ENCODE measurements at places on chromosomes 11 and 22.
A peak's percentile ranks its signal among the peaks of the same experiment; 100 is the strongest.

DNA sequence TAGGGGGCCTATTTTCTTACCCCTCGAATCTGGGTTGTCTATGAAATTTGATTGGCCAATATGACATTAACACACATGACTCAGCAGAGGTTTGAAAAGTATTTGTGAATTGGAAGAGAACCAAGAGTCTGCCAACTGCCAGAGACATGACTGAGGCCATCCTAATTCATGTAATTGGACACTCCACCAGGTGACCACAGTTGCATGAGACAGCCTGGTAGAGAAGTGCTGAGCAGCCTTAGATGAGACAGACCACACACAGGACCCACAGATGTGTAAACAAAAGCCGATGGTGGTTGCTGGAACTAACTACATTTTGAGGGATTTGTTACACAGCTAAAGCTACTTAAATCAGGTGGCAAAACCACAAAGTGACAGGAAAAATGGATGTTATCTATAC is 855 bp upstream of the MS4A5 start:
- DNase-seq = peak; percentile 1

GRCh38 chr22:41636467-41636866 is 15.4 kb downstream of the XRCC6 start:
- no peak for DNase-seq

GRCh38 chr11:45906096-45906682 is 882 bp downstream of the FREY1 start:
- no peak for DNase-seq

GRCh38 chr11:121091492-121092152 is 9.4 kb upstream of the TECTA start:
- DNase-seq = no peak

DNA sequence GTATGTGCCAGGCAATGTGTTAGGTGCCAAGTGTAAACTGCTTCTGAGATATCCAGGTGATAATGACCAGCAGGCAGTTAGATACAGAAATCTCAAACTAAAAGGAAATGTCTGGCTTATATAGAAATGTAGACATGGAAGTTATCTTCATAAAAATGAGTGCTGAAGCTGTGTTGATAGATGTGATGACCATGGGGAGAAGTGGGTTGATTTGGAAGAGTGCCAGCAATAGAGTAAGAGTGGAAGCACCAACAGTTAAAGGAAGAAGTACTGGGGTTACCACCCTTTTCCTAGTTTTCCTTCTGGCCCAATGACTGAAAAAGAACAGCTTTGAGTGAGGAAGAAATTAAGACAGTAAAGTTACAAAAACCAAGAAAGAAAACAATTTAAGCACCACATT is 68.5 kb downstream of the C2CD3 start:
- no peak for DNase-seq

GRCh38 chr11:28819741-28820140 is 711.6 kb downstream of the METTL15 start:
- no peak for DNase-seq

- DNase-seq = no peak
These were observed 1.7 kb downstream of the FGF3 start for GRCh38 chr11:69817265-69818230.

- DNase-seq = peak; percentile 66
These were observed 59.5 kb upstream of the PRSS23 start for GRCh38 chr11:86740628-86741483.

- no peak for DNase-seq
These were observed 10.9 kb downstream of the GAS2 start for GRCh38 chr11:22677153-22677903.

DNA sequence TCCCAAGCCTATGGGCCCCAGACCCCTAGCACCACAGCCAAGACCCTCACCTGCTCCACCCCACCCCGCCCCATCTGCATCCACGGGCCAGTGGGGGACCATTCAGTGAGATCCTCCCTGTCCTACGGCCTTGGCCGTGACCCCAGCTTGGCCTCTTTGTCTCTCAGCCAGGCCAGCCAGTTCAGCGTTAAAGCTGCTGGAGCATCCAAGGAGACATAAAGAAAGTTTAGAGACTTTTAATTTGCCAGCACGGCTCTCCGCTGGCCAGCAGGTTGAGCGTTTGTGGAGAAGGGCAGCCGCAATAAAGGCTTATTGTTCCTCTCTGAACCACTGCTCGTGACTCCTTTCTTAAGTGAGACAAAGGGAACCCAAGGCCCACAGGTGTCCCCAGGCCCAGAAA is 49.3 kb upstream of the LMO1 start:
- DNase-seq = no peak

- no peak for DNase-seq
These were observed 126.3 kb downstream of the MPPED2 start for GRCh38 chr11:30459821-30460220.

DNA sequence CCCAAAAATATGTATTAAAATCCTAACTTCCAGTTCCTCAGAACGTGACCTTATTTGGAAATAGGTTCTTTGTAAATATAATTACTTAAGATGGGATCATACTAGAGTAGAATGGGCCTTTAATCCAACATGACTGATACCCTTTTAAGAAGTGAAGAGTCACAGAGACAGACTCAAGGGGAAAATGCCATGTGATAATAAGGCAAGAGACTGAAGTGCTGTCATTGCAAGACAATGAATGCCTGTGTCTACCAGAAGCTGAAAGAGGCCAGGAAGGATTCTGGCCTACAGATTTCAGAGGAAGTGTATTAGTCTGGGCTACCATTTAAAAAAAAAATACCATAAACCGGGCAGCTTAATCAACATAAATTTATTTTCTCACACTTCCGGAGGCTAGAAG is 85.9 kb upstream of the LRRC55 start:
- DNase-seq = no peak

DNA sequence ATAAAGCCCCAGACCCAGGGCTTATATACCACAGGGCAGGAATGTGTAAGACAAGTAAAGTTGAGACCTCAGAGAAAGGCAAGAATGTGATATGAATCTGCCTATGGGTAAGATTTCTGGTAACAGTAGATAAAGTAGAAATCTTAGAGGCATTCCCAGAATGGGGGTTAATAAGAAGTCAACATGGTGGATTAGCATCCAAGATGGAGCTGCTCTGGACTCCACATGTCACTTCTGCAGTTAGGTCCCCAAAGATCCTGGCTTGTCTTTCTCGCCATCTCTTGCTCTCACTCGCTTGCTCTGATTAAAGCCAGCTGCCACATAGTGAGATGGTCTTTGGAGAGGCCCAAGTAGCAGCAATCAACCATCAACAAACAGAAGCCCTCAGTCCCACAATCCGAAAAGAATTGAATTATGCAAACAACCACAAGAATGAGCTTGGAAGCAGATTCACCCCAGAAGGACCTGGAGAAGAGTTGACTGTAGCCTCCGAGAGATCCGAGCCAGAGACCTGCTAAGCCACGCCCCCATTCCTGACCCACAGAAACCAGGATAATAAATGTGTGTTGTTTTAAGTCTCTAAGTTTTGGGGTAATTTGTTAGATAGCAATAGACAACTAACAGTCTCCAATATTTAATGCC is 5.4 kb upstream of the C11orf86 start:
- no peak for DNase-seq

GRCh38 chr22:40654522-40655167 is 18.1 kb upstream of the MRTFA start:
- DNase-seq = no peak

GRCh38 chr11:66080055-66080817 is 10.2 kb downstream of the PACS1 start:
- peak; percentile 53 for DNase-seq

DNA sequence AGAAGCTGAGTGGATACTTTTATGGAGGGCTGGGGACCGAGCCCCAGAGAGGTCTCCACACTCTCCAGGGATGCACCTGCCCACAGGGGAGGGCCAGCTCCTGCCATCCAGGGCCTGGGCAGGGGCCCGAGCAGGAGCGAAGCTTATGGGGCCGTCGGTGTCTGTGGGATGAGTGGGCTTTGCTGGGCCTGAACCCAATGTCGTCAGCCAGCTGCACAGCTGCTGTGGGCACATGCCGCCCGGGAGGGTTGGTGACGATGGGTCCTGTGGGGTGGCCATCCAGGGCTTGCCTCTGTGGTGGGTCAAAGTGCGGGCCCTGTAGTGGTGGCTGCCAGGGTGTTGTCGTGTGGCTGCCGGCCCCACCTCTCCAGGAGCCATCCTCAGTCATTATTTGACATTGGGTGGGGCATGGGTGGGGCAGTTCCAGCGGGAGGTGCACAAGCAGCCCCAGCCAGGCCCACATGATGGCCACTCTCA is 447.1 kb downstream of the TBC1D22A start:
- DNase-seq = no peak

DNA sequence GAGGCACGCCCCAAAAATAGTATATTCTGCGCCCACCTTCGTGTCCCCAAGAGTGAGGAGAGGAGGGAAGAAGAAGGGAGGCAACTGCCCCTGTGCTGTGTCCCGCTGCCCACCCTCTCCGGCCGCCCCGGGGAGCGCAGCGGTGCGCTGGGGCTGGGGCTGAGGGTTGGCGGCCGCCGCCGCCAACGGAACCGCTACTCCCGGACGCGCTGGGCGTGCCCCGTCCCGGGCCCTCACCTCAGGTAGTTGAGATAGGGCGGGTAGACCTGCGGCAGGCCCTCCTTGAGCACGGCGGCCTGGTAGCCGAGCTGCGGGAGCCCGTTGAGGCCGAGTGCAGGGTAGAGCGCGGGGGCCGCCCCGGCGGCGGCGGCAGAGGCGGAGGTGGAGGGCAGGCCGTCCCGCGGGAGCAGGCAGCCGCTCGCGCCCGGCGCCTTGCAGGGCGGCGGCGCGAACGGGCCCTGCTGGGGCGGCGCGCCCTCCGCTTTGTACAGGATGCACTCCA is 2.4 kb downstream of the PGR start:
- DNase-seq = no peak

DNA sequence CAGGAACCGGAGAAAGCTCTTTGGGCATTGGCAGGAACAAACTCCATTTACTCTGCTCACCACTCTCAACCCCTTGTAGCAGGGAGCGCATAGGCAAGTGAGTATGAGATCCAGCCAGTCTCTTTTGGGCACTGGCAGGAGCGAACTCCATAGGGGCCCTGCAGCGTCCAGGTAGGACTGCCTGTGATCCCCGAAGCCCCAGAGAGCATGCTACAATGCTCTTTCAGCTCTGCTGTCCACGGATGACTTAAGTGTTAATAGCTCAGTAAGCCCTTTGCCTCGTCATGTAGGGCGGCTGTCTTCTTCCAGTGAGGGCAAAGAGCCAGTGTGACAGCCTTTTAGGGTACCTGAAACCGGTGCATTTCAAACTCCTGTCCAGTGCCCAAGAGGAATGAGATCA is 1525.6 kb upstream of the RAG2 start:
- no peak for DNase-seq

GRCh38 chr22:49577168-49578060 is 250.3 kb downstream of the BRD1 start:
- DNase-seq = no peak

DNA sequence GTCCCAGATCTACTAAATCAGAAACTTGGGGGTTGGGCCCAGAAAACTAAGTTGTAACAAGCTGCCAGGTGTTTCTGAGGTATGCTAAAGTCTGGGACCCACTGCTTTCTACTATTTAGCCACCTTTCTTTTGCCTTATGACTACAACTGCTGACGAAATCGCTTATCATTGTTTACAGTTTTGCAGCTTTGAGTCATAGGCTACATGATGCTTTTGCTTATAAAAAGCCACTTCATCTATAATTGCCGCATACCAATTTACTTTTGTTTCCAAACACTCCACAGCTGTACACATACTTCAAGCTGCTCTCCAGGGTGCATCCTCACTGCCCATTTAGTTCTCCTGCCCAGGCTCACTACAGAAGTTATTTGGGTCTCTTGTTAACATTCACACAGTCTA is 144.7 kb downstream of the ENTHD1 start:
- DNase-seq = peak; percentile 30

GRCh38 chr11:58497951-58498350 is 10.0 kb downstream of the OR5B21 start:
- no peak for DNase-seq
